ENCODE measurements at places on chromosomes 2 and 18.

DNA sequence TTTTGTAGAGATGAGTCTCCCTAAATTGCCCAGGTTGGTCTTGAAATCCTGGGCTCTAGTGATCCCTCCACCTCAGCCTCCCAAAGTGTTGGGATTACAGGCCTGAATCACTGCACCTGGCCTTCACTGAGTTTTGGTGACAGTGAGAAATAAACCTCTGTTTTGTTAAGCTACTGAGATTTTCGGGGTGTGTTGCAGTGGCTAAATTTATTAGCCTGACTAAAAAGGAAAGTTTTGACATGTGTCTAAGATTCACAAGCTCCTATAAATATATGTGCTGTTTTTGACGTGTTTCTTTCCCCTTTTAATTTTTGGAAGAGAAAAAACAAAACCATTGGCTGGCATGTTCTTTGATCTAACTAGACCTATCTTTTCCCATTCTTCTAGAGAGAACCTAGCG, 190.5 kb upstream of the MC4R start:
- DNase-seq, result no peak

GRCh38 chr18:48019557-48020325, 89.3 kb upstream of the SMAD2 start:
- DNase-seq, result no peak

- DNase-seq, result peak; percentile 71
Measured at GRCh38 chr2:74690571-74690970, 36.5 kb downstream of the SEMA4F start.

DNA sequence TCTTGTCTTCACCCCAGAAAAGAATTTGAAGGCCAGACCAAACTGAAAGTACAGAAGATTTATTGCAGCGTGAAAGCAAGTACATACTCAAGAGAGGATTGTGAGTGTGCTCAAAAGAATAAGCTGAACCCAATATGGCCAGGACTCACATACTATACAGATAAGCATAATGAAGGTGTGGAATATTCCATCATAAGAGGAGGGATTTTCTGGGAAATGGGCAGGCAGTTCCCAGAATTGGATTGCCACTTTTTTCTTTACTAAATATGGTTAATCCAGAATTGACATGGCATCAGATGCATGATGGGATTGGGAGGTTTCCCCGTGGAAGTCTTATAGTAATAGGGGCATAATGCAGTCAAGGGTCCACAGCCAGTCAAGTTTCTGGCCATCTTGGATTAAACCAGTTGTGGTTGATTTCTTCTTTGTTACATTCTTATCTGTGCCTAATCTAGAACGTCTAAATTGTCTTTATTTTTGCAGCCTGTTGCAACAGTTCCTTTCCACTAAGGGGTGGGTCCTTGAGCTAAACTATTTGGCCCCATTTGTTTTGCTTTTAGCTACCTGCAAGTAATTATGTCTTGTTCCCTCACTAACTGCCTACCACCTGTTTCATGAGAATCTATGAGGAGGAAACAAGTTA, 9.0 kb downstream of the SP140L start:
- DNase-seq, result no peak

- DNase-seq, result no peak
Measured at GRCh38 chr2:20757405-20758090, 65.4 kb downstream of the LDAH start.

DNA sequence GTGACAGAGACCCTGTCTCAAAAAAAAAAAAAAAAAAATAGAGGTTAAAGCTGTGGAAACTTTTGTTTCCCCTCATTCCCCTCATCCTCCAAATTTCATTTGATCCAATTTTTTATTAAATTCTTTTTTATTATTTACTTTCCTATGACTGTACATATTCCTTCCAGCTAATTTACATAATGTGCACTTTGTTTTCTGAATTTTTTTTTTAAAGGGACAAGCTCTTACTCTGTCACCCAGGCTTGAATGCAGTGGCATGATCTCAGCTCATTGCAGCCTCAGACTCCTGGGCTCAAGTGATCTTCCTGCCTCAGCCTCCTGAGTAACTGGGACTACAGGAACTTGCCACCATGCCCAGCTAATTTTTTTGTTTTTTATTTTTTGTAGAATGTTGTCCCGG, 10.3 kb downstream of the ANKAR start:
- DNase-seq, result no peak

- no peak for DNase-seq
Measured at GRCh38 chr2:166042356-166042755, 85.5 kb downstream of the SCN1A start.

DNA sequence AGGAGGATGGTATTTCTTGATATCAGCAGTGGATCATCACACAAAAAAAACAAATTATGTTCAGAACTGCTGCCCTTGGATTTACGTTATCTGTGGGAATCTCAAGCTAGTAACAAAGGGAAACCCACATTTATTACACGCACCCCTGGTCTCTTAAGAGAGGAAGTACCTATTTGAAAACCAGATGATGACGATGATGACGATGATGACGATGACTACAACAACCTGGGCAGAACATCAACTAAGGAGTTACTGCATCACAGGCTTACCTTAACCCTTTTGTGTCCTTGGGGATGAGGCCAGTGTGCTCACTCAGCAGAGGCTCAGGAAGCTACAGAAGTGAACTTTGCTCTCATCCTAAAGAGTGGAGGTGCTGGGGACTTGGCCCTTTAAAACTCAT, 169.4 kb downstream of the FSHR start:
- DNase-seq, result no peak

GRCh38 chr2:237732790-237733381, 65.7 kb upstream of the RBM44 start:
- DNase-seq, result no peak

DNA sequence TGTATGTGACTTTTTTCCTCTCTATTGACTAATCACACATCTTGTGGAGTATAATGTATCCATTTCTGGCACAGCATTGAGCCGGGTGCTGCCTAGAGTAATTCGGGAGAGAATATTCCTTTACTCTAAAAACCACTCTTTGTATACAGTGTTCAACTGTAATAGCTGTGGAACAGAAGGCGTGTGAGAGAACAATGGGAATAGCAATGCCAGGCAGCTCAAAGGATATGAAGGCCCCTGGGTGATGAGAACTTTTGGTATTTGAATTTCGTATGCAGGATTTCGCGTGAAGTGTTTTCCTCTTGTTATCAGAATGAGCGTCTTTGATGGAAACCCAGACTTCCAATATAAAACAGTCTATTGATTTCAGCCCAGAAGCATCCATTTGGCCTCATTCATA, 84.6 kb upstream of the MAP3K20 start:
- DNase-seq, result no peak

- no peak for DNase-seq
Measured at GRCh38 chr2:152563764-152564163, 153.5 kb downstream of the PRPF40A start.

DNA sequence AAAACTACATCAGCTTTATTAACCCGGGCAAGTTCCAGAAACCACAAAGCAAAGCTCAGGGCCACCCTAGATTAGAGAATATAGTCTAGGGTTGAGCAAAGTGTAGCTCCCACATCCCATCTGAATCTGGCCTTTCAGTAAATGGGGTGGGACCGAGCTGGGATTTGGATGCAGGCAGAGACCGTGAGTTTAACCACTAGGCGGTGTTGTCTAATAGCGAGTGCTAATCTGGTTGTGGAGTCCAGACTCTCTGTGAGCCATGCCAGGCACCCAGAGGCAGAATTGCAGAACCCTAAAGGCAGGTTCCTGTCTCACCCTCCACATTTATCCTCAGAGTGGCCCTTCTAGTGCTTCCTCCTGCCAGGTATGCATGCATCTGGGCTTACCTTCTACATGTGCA, 435.9 kb downstream of the TSN start:
- DNase-seq, result no peak

- DNase-seq, result peak; percentile 72
Measured at GRCh38 chr2:197152451-197153228, 157.9 kb downstream of the ANKRD44 start.

DNA sequence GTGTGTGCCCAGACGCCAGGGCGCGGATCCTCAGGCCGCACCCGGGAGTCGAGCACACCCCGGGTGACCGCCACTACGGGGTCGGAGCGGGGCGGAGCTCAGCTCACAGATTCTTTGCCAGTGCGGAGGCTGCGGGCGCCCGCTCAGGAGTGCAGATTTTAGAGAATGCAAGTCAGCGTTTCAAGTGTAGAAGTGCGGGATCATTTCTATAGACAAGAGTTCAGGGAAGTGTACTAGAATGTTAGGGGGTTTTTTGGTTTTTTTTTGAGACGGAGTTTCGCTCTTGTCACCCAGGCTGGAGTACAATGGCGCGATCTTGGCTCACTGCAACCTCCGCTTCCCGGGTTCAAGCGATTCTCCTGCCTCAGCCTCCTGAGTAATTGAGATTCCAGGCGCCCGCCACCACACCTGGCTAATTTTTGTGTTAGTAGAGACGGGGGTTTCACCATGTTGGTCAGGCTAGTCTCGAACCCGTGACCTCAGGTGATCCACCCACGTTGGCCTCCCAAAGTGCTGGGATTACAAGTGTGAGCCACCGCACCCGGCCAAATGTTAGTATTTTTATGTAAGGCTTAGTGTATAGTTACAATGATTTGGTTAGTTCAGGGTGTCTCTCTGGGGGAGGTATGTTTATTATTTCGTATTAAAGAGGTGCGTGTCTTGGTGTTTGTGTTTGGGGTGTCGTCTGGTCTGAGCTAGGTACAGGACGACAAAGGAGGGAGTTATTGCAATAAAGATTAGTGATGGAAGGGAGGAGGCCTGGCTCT, 619 bp upstream of the FAM168B start:
- DNase-seq, result no peak

DNA sequence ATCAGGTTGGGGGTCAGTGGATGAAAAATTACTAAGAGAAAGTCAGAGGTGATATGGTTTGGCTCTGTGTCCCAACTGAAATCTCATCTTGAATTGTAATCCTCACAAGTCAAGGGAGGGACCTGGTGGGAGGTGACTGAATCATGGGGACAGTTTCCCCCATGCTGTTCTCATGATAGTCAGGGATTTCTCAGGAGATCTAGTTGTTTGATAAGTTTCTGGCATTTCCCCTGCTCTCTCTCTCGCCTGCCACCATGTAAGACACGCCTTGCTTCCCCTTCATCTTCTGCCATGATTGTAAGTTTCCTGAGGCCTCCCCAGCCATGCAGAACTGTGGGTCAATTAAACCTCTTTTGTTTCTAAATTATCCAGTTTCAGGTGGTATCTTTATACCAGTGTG, 945.8 kb upstream of the CRIM1 start:
- DNase-seq, result no peak

- DNase-seq, result no peak
Measured at GRCh38 chr2:235446082-235446481, 47.8 kb upstream of the AGAP1 start.

- no peak for DNase-seq
Measured at GRCh38 chr18:36374262-36374661, 76.7 kb downstream of the FHOD3 start.

DNA sequence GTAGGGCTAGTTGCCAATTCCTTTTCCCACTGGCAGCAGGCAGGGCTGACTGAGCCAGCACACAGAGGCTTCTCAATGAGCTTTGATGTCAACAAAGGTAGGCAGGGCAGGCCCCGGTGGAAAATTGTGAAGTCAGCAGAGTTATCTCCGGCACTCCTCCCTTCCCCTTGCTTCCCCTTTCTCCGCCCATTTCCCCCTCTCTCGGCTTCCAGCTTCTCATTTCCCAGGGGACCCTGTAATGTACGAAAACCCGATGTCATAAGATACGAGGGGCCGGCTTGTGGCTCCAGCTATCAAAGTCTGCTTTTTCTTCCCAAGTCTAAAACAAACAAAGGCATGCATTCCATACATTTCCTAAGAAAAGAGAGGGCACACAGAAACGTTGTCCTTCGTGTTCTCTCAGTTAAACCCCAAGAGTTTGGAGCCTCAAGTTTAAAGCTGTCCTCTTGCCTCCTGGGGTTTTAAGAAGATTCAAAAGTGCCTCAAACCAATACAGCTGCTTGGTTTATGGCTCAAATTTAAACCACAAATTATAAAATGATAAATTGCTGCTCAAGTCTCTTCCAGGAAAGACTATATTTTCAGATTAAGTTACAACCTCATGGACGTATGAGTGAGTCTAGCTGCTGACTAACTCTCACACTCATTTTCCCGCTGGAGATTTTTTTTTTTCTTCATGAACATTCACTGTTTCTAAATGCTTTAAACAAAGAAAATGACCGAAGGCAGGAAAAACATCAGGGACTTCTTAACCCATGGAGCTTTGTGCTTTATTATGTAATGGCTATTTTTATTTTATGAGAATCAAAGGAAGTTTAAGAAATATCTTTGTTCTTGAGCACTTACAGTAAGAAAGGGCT, 27.2 kb upstream of the EML4 start:
- peak; percentile 93 for DNase-seq

DNA sequence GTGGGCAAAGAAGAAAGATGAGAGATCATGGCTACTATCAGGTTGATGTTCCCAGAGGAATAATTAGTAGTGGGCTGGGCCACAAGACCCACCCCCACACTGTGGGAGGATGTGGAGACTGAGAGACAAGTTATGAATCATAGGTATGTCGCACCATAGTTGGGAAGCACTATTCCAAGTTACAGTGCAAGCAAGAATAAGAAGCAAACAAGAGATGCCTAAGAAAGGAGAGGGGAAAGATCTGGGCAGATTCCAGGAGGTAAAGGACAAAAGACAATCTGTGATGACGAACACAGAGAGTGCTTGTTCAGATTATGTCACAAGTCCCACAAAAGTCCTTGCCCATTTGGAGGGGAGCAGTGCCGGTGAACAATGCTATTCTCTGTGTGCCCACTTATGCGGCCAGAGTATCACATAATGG, 56.6 kb downstream of the FAM228A start:
- peak; percentile 50 for DNase-seq

- DNase-seq, result no peak
Measured at GRCh38 chr2:150222379-150222778, 265.1 kb downstream of the RND3 start.

DNA sequence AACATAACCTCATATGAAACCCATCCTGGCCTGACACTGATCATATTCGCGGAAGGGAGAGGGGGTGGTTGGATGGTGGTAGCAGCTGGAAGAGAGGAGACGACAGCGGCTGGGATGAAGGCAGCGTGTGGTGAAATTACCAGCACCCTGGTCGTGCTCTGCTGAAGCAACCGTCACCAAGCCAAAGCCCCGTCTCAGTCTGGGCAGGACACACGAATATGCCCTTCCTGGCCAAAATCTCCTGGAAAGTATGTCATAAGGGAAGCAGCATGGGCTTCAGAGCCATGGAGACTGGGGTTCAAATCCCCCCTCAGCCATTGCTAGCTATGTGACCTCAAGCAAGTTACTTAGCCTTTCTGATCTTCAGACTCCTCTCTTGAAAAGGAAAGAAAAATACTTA, 63.2 kb upstream of the CABLES1 start:
- DNase-seq, result no peak

- no peak for DNase-seq
Measured at GRCh38 chr2:624096-624495, 53.1 kb downstream of the TMEM18 start.

DNA sequence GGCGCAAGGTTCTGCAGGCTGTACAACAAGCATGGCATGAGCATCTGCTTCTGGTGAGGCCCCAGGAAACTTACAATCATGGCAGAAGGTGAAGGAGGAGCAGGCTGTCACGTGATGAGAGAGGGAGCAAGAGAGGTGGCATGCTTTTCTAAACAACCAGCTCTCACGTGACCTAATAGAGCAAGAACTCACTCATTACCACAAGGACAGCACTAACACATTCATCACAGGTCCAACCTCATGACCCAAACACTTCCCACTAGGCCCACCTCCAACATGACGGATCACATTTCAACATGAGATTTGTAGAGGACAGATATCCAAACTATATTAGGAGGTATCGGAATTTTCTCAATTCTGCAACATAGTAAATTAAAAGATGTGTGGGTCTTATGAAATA, 108.8 kb upstream of the DLX2 start:
- DNase-seq, result peak; percentile 61
